SK-N-MC (cell line): ENCODE measurements at places on chromosomes 7 and 10.

- DNase-seq = no peak
Measured at GRCh38 chr7:120628251-120628650, 229.7 kb downstream of the TSPAN12 start.

- DNase-seq = no peak
Measured at GRCh38 chr10:79127151-79127961, 58.6 kb downstream of the ZMIZ1 start.

GRCh38 chr10:133179651-133180050, 19.6 kb downstream of the KNDC1 start:
- no peak for DNase-seq

- DNase-seq = no peak
Measured at GRCh38 chr10:86957471-86958115, at the start of gene MMRN2. TSS of gene MMRN2 (minus strand) at chr10:86957615. CDS start at chr10:86957541, 74 bp downstream.

- no peak for DNase-seq
Measured at GRCh38 chr7:31851119-31851518, 164.1 kb downstream of the PPP1R17 start.

GRCh38 chr10:3111621-3112163, 44.3 kb downstream of the PFKP start:
- DNase-seq = no peak

- DNase-seq = no peak
Measured at GRCh38 chr7:24978843-24979469, 1.0 kb downstream of the OSBPL3 start.

- DNase-seq = no peak
Measured at GRCh38 chr10:12791728-12792127, 209.8 kb downstream of the CCDC3 start.

DNA sequence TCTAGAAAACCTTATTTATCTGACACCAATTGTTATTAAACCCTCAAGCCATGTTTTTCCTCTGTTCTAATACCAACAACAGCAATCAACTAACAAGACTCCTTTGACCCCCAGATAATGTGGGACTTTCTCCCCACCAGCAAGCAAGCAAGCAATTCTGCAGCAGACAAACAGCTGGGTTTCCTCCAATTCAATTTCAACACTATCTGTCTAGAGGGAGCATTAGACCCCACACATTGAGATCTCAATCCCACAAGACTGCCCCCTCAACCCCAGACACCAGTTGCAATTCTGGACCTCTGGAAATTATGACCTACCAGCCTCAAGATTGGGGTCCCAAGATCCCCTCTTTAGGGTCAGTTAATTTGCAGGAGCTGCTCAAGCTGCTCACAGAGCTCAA, 89.4 kb upstream of the TMEM26 start:
- DNase-seq = no peak

GRCh38 chr7:127189074-127189473, 63.7 kb downstream of the GRM8 start:
- no peak for DNase-seq

DNA sequence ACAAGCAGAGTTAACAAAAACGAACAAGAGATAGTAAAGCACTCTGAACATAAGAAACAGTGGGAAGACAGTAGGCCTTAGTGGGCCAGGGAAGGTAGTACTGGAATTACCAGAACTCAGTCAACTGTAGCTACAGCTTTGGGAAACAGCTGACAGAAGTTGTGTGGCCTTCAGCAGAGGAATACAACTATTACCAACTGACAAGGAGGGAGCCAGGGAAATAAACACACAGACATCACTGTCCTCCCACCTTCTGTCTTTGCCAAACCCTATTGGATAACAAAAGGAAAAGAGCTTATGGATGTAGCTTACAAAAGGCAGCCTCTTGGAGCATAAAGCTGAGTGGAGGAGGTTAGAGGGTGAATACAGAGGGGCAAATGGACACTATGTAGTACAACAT, 15.4 kb downstream of the MICU1 start:
- DNase-seq = no peak

- no peak for DNase-seq
Measured at GRCh38 chr10:72890086-72890485, 3.5 kb upstream of the OIT3 start.

DNA sequence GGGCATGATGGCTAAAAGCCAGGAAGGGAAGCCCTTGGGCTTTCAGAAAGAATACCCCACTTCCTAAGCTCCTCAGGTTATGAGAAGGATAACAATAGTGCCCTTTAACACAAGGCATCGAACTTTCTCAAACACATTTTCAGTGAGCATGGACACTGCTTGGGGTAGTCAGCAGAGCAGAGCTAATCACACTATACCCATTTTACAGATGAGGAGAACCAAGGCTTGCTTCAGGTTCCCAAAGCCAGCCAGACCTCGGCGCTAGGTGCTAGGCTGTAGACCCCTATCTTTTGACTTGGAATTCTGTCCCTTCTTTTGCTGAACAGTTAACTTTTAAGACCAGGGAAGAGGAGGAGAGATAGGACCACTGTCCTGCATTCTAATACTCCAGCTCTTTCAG, 1.8 kb downstream of the NEURL1 start:
- no peak for DNase-seq

DNA sequence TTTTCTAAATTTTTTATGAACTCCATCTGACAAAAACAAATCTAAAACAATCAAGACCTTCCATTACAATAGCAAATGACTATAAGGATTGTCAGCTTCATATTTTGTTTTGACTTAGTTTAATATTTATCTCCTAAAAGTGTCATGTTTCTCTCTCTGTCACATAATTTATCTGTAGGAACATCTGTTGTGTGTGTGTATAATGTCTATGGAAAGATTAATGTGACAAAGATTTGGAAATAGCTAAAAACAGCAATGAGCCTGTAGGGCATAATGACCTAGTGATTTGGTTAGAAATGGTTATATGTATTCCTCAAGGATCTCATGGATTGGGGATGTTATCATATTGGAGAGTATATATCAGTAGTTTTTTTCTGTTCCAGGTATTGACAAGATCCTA, 69.6 kb upstream of the MDFIC start:
- DNase-seq = no peak
